ENCODE measurements at places on chromosomes 4 and X. TPM values are rescaled to one million over a fixed set of nuclear protein-coding genes. Genes with fewer than 3 reads are reported as not detected.

DNA sequence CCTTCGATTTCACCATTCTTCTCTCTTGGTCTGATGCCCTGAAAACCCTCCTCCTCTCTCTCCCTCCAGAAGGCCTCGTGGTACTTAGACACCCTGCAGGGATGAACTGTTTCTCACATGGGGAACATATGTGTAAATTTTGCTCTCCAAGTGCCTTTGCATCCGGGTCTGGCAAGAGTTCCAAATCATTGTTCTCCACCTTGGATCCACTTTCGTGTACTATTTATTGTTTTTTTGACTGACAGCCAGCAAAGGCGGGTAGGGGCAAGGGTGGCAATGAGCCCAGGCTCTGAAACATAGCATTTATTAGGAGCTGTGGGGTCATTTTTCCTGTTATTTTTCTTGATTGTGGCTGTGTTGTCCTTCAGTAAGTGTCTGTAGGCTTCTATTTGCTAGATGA is 81.7 kb downstream of the RTL5 start:
- DNase-seq = no peak

DNA sequence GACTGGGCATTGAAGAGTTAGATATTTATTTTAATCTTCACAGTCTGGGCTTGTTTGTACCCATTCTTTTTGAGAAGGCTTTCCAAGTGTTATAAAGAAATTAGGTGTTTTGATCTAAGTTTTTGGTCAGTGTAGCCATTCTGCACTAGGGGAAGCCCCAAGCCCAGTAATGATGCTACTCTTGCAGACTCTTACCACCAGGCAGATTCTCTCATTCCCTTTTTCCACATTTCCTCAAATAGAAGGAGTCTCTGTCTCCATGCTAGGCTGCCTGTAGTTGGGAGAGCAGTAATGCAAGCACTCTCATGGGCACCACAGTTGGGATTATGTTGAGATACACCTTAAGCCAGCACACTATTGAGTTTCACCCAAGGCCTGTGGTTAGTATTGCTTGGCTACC is 21.5 kb downstream of the CDX4 start:
- no peak for DNase-seq

DNA sequence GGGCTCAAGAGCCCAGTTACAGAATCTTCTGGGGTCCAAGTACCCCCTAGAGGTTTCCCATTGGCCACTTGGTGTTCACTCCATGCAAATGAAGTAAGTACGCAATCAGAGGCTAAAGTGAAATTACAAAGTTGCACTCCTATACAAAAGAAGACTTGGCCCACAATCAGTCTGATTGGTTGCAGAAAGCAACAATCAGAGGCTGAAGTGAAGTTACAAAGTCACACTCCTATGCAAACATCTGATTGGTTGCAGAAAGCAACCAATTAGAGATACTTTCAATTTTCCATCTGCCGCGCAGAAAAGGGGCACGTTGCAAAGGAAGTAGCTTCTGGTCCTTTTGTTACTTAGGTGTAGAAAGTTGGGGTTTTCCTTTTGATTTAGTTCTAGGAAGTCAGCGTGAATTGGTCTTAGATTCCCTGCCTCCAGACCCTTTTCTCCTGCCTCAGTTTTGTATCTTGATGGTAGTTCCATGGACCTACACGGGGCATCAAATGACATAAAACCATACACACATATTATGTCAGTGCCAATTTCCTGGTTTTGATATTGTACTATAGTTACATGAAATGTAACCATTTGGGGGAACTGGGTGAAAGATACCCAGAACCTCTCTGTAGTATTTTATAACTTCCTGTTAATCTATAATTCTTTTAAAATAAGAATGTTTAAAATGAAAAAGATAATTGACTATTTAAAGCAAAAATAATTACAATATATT is 12.4 kb upstream of the PIN4 start:
- no peak for DNase-seq

DNA sequence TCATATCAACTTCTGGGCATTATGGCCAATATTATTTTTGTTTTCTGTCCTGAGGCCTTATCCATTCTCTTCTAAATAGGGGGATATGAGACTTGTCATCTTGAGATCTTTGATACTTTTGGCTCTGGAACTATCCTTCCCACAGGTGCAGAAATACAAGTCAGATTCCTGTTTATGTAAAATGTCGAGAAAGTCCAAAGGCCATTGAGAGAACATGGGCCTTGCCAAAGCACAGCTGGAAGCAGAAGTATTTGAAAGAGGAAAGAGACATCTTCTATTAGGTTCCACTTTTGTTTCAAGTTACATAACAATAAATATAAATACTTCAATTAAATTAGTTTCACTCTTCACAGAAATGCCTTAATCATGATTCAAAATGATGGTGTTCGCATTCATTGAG is 20.8 kb upstream of the PRSS48 start:
- no peak for DNase-seq

- DNase-seq = no peak
Measured at GRCh38 chrX:54758114-54759055, 39.7 kb downstream of the ITIH6 start.

GRCh38 chr4:129223945-129224344 is 128.0 kb downstream of the C4orf33 start:
- DNase-seq = no peak

- DNase-seq = peak; percentile 92
Measured at GRCh38 chr4:190020790-190021717, 6.0 kb downstream of the FRG2 start.

DNA sequence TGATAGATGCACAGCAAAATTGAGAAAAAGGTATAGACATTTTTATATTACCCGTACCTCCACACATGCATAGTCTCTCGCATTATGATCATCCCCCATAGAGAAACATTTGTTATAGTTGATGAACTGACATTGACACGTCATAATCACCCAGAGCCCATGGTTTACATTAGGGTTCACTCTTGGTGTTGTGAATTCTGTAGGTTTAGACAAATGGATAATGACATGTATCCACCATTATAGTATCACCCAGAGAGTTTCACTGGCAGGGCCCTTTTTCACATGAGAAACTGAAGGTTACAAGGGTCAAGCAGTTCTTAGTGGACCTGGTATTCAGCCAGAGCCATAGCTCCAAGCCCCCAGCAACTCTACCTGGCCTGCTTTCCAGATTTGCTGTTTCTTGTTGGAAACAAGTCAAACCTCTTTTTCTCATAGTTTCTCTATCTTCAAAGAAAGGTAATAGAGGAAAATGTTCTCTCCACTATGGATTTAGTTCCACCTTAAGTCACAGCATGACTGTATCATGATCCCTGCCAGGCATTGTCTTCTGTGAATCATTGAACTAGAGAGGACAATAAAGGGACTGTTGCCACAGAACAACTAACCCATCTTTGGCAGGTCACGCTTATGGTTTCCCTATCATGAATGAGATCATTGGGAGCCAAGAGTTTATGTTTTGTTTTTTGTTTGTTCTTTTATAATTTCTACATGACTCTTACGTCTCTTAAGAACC is 64.0 kb downstream of the HHIP start:
- DNase-seq = no peak

SPANXN3 gene
- not detected for total RNA-seq
